ENCODE measurements at places on chromosomes 11 and 22. TPM values are rescaled to one million over a fixed set of nuclear protein-coding genes. Genes with fewer than 3 reads are reported as not detected.

The OR51B5 gene
- not detected for total RNA-seq

The OTOG gene
- not detected for total RNA-seq

The ZNF70 gene
- total RNA-seq, result 4.0 TPM

The STK33 gene
- total RNA-seq, result 25.8 TPM

The IGLL5 gene
- 0.47 TPM for total RNA-seq

The MRGPRX3 gene
- total RNA-seq, result not detected

The SLC17A6 gene
- not detected for total RNA-seq

The AMOTL1 gene
- total RNA-seq, result 61.1 TPM

The PRG3 gene
- total RNA-seq, result not detected

The CASP5 gene
- not detected for total RNA-seq
